CD4-positive, alpha-beta T cell treated with Interleukin-21 for 1 hour (primary cell): ENCODE measurements at places on chromosomes 6 and 20.

DNA sequence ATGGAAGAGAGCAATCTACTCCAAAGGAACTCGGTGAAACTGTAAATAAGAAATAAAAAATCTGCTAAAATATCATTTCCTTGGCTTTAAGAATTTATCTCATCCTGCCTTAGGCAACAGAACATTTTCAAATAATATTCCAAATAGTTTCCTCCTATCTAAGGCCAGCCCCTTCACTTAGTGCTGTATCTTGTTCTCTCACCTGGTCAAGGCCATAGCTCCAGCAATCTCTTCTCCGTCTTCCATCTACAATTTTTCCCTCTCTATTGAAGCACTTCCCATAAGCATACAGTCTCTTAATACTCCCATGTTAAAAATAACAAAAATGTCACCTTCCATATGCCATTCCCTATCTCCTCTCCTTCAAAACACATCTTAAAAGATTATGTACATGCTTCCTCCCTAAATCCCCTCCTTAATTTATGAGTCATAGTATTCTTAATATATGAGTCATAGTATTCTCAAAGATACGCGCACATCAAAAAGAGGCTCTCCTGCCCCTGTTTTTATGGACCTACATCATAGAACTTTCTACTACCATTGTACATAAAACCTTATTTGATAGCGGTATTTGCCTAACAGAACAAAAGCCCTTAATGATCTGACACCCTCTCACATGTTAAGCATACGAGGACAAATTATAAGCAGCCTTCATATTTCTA, 146.9 kb downstream of the PDE10A start:
- no peak for DNase-seq

GRCh38 chr6:13260101-13260598, 68.2 kb downstream of the TBC1D7 start:
- no peak for DNase-seq

GRCh38 chr6:113481458-113481857, 375.7 kb upstream of the MARCKS start:
- no peak for DNase-seq

GRCh38 chr6:124260337-124260736, 456.7 kb downstream of the NKAIN2 start:
- DNase-seq = no peak

DNA sequence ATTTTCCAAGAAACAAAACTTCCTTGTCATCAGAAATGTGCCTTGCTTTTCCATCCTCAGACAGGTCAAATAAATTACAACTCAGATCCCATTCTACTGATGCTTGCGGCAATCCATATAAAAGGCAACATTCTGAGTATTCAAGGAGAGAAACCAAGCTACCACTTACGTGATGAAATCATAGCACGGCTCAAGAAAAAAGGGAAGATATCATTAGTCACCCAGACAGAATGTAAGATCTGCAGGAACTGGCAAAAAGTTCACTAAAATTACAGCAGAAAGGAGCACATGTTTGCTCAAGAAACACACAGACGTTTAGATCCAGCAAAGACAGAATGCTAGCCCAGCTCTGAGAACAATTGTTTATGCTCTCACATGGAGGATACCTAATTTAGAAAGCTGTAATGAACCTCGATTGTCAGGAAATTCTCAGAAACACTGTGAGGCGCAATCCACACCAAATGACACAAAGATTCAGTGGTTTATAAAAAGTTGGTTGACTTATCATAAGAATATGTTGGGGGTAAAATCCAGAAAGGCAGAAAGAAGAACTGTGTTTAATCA, 304.2 kb downstream of the ADGRG6 start:
- DNase-seq = no peak

DNA sequence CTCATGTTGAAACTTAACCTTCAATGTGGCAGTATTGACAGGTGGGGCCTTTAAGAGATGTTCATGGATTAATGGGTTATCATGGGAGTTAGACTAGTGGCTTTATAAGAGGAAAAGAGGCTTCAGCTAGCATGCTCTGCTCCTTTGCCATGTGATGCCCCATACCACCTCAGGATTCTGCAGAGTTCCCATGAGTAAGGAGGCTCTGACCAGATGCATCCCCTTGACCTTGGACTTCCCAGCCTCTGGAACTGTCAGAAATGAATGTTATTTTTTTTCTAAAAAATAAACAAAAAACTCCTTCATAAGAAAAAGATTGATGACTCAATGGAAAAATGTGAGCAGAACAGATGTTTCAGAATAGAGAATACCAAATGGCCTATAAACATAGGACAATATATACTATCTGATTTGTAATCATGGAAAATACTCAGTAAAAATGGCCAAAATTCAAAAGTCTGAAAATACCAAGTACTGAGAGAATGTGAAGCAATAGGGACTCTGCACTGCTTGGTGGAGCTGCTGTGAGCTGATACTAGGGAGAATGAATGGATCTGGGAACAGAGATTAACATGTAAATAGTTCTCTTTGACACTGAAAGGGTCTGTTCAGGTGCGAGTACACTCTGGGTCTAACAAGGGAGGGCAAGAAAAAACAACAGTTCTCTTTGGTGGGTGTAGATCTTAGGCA, 7.4 kb upstream of the TRIM39 start:
- no peak for DNase-seq

DNA sequence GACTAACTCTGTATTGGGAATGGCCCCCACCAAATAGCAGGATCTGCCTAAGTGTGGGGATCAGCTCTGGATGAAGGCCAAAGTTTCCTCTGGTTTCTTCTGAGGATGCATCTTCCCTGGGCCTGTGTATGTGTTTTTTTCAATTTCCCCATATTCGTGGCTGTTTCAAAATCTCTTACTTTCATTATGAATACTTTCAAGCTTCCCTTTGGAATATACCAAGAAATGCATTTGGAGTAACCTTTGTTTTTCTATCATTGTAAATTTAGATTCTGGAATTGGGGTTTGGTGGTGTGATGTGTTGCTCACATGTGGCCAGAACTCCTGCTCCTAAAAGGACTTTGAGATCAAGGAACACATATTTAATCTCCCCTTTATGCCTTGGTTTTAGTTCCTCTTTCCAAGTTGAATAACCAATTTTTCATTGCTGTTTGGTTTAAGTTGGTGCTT, 8.4 kb downstream of the ENTPD6 start:
- DNase-seq = no peak
